Activated naive CD4-positive, alpha-beta T cell treated with Interleukin-2 at 50 U/mL for 16 hours (primary cell): ENCODE measurements at places on chromosomes 5 and 9.
A peak's percentile ranks its signal among the peaks of the same experiment; 100 is the strongest.

DNA sequence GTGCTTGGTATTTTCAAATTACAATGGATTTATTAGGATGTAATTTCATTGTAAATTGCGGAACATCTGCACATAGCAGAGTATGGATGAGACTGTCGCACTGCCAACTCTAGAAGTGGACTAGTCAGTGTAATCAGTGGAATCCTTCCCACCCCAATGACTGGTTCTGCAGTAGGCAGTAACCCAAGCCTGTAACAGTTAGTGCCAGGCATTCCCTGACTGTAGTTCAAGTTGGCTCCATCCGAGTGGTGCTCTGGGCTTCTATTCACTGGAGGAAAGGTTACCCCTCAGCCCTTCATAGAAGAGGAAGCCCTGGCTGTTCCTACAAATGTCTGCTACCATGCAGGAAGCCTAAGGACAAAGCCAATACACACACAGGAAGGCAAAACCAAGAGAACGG is 23.2 kb downstream of the AK3 start:
- DNase-seq = no peak

DNA sequence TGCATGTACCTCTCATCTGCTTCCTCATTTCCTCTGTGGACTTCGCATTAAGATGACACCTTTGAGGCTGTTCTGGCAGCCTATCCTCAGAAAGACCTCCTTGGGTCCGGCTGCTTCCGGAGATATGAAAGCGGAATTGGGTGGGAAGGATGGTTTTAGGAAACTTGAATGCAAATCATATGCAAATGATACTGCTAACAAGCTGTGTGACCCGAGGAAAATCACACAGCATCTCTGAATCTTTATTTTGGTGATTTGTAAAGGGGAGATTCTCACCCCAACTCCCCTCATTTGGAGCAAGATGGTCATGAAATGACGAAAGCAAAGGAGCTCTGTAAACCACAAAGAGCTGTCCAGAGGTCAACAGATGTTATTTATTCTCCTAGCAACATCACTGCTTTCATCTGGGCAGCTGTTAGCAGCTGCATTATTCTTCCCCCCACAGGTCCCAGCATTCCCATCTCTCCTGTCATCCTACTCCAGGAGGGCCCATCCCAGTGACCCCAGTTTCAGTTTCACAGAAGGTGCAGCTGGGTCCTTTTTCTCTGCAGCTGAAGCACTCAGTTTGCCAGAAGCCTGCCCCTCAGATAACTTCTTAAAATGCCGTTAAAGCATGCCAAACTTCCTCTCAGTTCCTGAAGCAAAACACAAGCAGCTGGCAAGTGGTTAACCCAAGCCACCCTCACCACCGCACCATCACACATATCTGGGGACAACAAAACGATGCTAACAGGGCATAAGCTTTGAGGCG is 269.5 kb downstream of the SEC61B start:
- no peak for DNase-seq

DNA sequence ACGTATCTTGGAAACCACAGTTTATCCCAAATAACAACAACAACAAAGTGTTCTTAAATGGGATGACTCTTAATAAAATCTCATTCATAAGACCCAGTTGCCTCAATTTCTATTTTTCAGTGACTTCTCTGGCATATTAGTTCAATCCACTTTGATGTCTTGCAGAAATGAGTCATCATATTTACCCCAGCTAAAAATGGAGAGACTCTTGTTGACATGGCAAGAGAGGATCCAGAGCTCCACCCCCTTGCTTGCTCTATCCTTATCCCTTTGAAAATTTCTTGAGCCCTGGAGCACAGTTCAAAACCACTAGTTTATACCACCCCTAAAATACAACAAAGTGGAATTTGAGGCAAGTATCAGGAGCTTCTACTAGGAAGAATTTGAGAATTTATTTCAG is 20.8 kb downstream of the VCAN start:
- DNase-seq = no peak

GRCh38 chr5:179404321-179405053 is 59.2 kb upstream of the ADAMTS2 start:
- DNase-seq = no peak

GRCh38 chr5:50751064-50751657 is 84.7 kb downstream of the PARP8 start:
- DNase-seq = peak; percentile 24

GRCh38 chr5:59535561-59535960 is 358.0 kb downstream of the PDE4D start:
- no peak for DNase-seq

- no peak for DNase-seq
Observed at GRCh38 chr5:153276151-153276550, 214.3 kb upstream of the GRIA1 start.

- DNase-seq = no peak
Observed at GRCh38 chr5:63960646-63961045, 1.6 kb downstream of the HTR1A start.

DNA sequence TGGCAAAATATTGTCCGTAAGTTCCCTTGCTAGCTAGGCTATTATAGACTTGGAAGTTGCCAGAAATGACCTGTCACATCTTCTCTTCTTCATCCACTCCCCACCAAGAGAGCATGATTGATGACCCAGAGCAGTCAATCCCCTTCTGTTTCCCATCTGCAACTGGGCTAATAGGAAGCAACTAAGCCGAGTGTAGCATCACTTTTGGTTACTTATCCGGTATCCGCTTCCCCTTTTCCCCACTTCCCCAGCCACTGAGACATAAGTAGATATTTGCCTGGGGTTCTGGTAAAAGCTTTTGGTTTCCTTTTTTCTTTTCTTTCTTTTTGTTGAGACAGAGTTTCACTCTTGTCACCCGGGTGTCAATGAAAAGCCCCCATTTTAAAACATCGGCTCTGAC is 29.4 kb upstream of the LIFR start:
- no peak for DNase-seq

DNA sequence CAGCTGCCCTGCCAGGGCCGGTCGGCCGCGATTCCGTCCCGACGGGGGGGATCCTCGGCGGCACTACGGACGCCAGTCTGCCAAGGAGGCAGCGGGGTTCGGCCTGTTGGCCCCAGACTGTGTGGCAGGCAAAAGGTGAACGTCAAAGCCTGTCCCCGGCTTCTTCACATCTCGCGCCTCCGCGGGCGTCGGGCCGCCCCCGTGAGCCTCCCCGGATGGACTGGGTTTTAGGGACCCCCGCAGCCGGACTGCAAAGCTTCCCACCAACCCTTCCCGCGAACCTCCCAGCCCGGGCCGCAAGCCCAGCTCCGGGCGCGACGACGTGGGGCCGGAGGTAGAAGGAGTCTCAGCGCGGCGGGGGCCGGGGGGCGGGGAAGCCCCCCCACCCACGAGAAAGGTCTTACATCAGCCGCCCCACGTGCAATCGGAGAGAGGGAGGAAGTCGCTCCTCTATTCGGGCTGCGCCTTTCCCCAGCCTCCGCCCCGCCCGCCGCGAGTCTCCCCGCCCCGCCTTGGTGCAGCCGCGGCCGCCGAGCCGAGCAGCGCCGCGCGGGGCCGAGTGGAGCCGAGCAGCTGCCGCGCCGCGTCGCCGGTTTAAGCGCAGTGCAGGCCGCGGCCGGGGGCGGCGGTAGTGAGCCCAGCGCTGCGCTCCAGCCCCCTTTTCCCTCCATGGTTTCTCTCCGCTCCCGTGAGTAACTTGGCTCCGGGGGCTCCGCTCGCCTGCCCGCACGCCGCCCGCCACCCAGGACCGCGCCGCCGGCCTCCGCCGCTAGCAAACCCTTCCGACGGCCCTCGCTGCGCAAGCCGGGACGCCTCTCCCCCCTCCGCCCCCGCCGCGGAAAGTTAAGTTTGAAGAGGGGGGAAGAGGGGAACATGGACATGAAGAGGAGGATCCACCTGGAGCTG is at the start of gene ANP32B:
ANP32B (plus strand) TSS at position 659 of the 906 bp plus-strand sequence; CDS start at position 874, 215 bp downstream.
- peak; percentile 96 for DNase-seq

DNA sequence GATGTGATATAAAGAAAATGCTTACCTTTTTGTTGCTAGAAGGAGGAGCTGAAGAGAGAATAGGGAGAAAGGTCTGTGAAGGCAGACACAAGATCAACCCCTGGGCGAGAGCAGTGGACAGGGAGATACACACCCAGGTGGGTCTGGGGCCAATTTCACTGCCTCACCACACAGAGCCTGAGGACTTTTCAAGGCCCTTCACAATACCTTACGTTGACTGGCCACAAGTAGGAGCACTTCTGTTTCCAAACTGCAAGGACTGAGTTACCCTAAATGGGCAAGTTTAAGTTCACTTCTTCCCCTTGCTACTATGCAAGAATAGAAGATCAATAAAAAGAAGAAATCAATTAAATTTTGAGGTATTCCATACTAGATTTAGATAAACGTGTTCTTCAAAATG is 174.5 kb upstream of the SLC12A2 start:
- no peak for DNase-seq

GRCh38 chr5:172618574-172619365 is 22.3 kb upstream of the NEURL1B start:
- DNase-seq = no peak

GRCh38 chr5:142829801-142830220 is 59.6 kb downstream of the ARHGAP26 start:
- DNase-seq = no peak

- no peak for DNase-seq
Observed at GRCh38 chr9:27421577-27421976, 102.5 kb upstream of the IFNK start.

GRCh38 chr5:166561759-166562158 is 1729.7 kb upstream of the WWC1 start:
- no peak for DNase-seq

- DNase-seq = no peak
Observed at GRCh38 chr5:93717162-93717561, 24.2 kb downstream of the POU5F2 start.

DNA sequence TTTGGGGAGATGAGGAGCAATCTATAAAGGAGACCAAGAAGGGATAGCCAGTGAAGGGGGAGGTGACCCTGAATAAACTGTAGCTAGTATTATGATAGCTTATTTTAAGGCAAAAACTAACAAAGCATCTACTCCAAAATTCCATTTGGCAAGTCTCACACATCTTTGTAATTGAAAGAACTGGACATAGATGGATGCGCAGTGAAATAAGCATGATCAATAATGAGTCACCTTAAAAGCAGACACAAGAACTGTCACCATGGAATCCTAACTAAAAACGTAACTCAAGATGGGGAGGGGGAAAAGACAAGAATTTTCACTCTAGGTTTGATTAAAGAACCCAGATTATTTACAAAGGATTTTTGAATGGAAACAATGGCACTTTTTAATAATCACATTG is 164.5 kb downstream of the MED27 start:
- DNase-seq = no peak

DNA sequence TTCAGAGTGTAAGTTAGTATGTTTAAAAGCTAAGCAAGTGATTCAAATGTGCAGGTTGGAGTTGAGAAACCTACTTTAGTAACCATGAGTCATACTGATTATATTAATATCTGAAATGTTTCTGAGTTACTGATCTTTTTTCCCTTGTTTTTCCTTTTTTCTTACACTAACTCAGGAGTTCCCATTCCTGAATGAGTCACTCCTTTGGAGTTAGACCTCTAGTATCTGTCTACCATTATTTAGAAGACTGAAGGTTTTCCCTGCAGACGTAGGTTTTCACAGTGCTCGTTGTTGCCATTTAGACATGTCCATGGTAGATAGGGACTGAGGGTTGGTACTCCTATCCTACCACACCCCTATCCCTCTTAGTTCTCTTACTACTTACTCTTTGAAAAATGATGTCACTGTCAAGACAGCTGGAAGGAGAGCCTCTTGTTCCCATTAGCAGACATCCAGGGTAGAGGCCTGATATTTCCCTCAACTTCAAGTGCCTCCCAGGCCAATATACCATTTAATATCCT is 20.2 kb downstream of the OCLN start:
- DNase-seq = no peak

DNA sequence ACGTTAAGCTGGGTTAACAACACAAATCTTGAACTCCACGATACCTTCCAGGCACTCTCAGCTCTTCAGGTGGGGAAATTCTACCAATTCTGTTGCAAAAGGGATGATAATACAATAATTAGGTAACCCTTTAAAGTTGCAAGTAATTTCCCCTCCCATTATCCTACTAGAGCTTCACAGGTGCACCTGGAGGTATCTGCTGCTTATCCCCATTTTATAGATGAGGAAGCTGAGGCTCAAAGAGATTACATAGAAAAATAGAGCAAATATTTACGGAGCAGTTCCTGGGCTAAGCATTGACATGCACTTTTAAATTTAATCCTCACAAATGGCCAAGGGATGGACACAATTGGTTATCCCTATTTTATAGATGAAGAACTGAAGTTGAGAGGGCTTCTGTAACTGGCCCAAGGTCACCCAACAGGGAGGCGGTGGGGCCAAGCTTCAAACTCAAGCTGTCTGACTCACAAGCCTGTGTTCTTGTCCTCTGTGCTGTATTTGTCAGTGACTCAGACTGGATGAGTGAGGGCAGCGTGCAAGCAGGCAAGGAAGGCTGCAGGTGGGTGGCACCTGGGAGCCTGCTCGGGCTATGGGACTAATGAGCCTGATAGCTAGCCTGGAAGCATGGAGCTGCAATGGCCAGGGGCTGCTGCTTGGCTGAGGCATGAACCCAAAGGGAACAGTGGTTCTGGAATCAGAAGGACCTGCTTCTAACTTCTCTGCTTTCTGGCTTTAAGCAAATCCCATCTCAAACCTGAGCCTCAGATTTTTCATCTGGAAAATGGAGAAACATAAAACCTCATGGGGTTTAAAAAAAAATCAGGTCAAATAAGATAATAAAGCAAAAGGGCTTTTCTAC is 105.5 kb downstream of the PDE6A start:
- DNase-seq = no peak

GRCh38 chr9:137688725-137689124 is 69.9 kb downstream of the EHMT1 start:
- no peak for DNase-seq

DNA sequence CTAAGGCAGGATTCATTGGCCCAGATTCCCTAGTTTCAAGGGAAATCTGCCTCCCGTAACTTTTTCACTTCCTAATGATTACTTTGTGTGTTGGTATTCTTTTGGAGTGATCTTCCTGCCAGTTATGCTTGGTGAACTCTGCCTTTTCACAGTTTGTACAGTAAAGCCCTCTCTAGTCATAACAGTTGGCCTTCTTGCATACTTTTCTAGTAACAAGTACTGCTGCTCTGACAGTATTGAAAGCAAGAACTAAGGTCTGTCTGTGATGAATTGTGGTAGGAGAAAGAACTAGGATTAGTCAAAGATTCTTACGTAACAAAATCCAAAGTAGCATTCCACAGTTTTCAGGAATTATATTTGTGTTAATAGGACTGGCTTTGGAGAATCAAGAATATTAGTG is 1457.2 kb upstream of the WWC1 start:
- no peak for DNase-seq

- DNase-seq = no peak
Observed at GRCh38 chr5:120365656-120366446, 98.2 kb upstream of the PRR16 start.

DNA sequence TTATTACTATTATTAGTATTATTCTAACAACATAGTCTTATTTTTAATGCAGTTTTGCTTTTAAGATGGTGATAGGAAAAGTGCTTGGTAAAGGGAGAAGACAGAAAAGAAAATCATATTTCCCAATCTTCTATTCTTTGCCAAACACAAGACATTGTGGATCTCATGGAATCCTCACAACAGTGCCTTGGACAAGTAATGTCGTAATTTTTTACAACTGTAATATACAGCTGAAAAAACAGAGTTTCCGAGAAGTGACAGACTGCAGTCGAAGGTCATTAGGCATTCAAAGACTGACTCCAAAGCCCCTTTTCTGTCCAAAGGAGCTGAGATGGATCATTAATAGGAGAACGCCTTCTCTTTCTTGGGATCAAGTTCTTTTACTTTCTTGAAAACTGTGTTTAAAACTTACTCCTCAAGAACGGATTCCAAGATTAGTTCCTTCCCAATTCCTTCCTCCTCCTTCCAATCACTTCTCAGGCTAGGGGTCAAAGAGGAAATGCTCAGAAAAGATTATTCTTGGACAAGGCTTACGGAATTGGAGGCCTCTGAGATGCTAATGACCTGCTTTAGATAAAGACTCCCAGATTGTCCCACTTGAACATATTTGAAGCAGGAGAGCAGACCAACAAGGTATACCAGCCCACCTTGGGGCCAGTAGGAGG is 24.3 kb upstream of the TRIM32 start:
- no peak for DNase-seq
